ENCODE measurements at places on chromosomes 6 and 20.

- no peak for DNase-seq
These were observed 364.3 kb upstream of the HSF2 start for GRCh38 chr6:122035173-122035572.

DNA sequence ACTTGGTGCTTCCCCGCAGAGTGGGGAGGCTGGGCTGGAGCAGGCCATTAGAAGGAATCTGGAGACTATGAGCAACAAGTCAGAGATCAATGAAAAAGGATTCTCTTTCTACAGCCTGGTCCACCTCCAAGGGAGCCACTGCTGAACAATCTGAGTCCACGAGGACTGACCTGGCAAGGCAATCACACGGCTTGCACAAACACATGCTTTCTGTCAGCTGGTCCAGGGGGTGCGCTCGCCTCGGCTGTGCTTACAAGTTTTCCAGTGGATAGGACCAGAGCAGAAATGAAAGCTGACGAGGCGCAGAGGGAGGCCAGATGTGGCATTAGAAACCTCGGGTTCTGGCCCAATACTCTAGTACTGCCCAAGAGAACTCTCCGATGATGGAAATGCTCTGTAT lies 18.1 kb downstream of the KCNK5 start:
- DNase-seq: no peak

GRCh38 chr20:57742507-57743181 lies 32.8 kb upstream of the PMEPA1 start:
- DNase-seq: no peak

- no peak for DNase-seq
These were observed 16.7 kb downstream of the TIAM2 start for GRCh38 chr6:155011809-155012291.

DNA sequence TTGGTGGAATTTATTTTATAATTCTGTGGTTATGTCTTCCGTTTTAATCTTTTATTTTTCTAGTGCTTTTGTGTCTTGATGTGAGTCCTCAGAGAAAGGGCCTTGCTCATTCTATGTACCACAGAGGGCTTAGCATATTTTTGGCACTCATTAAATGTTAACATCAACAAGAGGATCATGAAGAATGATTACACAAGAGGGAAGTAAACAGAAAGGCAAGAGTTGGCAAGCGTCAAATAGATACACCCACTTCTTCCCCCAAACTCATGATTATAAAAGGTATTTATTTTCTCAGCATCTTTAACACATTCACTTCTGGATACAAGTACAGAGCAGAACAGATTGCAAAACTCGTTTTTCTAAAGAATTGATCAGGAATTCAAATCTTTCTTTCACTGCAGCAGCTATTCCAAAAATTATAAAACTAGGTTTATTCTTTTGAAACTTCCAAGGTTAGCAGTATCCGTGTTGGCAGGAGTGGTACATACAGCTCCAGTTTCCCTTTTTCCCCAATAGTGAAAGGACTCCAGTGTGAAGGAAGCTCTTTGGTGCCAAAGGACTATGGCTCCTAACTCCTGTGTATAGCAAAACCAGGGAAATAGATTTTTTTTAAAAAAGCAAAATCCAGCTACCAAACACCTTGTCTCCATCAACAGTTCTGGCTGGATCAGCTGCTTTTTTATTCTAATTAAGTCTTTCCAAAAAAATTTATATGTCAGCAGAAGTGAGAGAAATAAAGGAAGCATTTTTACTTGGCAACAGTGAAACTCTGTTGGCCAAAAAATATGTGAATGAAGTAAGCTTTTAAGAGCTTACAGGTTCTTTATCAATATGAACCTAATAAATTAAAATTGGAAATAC lies 221.9 kb downstream of the ADGRG6 start:
- no peak for DNase-seq

- DNase-seq: no peak
These were observed 49.6 kb upstream of the SYNDIG1 start for GRCh38 chr20:24419786-24420185.

DNA sequence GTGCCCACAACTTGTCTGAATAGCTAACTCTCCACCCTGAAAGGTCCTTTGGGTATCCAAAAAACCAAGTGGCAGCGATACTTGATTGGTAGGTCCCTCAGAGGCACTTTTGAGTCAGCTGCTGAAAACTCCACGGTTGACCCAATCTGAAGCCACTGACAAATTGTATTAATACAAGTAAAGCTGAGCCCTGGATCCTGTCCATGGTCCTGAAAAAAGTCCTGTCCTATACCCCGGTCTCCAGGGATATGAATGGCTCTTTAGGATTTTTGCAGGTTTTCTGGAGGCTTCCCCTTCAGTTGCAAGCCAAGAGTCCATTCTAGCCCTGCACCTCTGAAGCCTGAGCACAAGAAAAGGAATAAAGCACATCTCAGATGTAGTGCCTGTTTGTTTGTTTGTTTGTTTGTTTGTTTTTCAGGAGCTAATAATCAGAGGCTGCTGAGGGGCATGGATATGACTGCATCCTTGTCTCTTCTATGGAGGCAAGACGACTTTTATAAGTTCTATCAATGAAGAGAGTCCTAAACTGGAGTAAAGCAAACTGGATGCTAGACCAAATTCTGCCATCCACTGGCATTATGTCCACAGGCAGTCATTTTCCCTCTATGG lies 1.7 kb upstream of the SLC12A5 start:
- DNase-seq: peak; percentile 81

- DNase-seq: no peak
These were observed 43.6 kb downstream of the CDYL start for GRCh38 chr6:4819706-4820283.

DNA sequence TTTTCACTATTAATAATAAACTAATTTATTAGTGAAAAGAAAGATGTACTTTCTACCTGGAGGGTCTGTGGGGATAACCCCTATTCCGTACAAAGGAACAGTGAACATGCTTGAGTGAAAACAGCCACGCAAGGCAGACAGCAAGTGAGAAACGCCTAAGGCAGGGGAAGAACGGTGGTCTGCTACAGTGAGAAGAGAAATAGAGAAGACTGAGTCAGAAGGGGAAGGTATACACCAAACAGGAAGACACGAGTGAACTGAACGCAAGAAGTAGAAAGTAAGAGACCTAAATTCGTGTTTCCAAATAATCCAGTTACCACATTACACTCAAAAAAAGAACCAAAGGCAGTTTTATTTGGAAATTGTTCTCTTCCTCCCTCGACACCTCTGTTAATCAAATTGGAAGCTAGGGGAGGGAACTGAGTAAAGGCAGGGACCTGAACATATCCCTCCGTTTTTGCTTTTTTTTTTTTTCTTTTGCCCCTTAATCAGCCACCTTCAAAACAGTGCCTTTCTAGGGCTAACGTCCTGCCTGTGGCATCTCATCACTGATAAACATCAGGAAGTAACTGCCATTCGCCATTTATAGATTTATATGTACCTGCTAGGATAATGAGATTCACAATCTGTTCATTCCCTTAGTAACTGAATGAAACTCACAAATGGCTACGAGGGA lies 48.9 kb downstream of the ATXN1 start:
- DNase-seq: no peak

DNA sequence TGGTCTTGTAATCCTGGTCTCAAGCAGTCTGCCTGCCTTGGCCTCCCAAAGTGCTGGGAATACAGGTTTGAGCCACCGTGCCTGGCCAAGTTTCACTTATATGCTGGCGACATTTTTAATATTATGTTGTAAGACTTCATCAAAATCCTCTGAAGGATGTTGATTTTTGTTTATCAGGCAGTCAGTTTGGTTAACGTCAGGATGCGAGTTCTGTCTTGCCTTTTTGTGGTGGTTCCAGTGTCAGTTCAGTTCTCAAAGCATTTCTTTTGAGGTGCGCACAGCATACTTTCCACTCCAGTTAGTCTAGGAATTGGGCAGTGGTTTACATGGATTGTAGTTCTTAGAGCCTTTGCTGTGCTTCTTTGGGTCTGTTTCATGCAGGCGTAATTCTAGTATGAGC lies 24.9 kb downstream of the SCAF8 start:
- DNase-seq: no peak

GRCh38 chr6:117168296-117169063 lies 96.9 kb upstream of the VGLL2 start:
- no peak for DNase-seq

- DNase-seq: peak; percentile 25
These were observed 161.8 kb downstream of the DLL1 start for GRCh38 chr6:170128811-170129681.

DNA sequence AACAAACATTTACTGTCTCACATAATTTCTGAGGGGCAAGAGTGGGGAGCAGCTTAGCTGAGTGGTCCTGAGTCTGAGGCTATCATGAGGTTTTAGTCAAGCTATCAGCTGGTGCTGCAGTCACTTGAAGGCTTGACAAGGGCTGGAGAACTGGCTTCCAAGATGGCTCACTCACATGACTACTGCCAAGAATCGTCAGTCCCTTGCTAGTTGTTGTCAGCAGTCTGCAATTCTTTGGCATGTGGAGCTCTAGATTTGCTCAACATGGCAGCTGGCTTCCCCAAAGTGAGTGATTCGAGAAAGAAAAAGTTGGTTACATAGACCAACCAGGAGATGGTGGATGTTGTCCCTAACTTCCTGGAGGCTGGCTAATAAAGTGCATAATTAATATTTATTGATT lies 2.8 kb upstream of the LRRC1 start:
- DNase-seq: no peak

DNA sequence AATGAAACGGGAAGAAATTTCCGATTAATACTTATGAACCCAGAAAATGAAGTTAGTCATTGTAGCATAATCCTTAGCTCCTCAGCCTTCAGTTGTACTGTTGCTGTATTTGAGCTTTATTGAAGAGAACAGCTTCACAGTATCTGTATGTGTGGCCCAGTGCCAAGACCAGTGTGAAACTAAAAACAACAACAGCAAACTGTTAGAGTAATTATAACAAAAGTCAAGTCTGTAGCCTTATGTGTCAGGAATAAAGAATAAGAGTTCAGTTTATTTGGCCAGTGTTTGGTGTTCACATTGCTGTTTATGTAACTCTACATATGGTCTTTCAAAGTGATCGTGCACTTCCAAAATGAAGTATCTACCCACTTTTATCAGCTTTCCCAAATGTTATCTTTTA lies 70.9 kb downstream of the ARID1B start:
- DNase-seq: no peak

DNA sequence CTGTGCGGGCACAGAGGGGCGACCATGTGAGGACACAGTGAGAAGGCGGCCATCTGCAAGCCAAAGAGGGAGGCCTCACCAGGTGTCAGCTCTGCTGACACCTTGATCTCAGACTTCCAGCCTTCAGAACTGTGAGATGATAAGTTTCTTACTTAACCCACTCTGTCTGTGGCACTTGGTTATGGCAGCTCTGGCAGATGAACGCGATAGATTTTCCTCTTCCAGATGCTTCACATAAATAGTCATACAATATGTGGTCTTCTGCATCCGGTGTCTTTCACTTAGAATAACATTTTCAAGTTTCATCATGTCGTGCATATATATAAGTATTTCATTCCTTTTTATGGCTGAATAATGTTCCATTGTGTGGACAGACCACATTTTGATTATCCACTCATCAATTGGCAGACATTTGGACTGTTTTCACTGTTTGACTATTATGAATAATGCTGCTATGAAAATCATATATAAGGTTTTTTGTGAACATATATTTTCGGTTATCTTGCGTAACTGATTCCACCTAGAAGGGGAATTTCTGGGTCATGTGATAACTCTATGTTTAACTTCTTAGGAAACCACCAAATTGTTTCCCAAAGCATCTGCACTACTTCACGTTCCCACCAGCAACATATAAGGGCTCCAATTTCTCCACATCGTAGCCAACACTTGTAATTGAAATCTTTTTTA lies 30.2 kb downstream of the PRR18 start:
- no peak for DNase-seq

- peak; percentile 90 for DNase-seq
These were observed 29.0 kb upstream of the EEF1E1 start for GRCh38 chr6:8131265-8131897.

- DNase-seq: no peak
These were observed 12.0 kb downstream of the ZFP64 start for GRCh38 chr20:52179331-52180179.

- no peak for DNase-seq
These were observed 9.7 kb upstream of the CCR6 start for GRCh38 chr6:167113047-167113754.

- DNase-seq: no peak
These were observed 864 bp upstream of the ARFGEF2 start for GRCh38 chr20:48920527-48921167.

DNA sequence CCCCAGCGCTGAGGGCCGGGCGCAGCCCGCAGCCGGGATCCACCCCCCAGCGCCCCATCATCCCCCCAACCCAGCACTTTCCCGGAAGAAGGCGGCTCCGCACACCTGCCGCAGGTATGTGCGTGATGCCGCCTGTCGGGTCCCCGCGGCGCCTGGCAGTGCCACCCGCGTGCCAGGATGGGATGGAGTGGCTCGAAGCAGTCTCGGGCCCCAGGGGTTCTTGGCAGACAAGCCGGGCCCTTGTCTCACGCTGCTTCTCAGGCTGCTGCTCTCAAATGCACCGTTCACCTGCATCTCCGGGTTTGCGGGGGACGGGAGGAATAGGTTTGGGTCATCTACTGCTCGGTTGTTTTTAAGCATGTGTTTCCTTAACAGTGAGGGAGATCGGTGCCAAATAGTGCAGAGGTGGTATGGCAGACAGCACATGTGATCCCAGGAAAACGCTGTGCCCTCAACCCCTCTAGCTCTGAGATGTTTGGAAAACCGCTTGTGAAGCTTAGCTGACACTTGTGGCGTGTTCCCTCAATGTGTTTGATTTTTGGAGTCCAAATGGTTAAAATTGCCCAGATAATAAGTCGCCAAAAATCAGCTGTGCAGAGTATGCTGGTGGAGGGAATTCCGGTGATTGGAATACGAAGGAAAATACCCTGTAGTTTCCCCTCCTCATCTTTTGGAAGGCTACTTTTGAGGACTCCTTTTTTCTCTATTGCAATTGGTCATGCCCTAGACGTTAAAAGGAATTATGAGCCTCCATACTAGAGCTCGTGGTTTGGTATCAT lies 926 bp downstream of the MYLIP start:
- peak; percentile 78 for DNase-seq

- no peak for DNase-seq
These were observed 51.2 kb downstream of the BMP6 start for GRCh38 chr6:7777074-7777473.

DNA sequence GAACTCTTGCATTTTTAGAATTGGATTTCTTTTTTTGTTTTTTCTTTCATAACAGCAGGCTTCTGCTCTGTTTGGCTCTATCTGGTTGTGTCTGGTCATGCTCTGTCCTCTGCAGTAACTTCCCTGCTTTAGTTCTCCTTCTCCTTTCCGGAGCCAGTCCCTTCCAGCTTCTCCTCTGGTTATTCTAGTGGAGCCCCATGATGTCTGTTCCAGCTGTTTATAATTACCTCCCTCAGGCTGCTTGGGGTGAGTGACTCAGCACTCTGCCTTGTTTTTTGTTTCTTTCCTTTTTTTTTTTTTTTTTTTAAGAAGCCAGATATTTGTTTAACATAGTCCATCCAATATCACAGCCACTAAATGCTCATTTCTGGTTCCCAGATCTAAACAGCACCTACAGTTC lies 409.6 kb downstream of the MAFB start:
- peak; percentile 58 for DNase-seq
